Central memory CD4-positive, alpha-beta T cell (primary cell): ENCODE measurements at places on chromosomes 1 and 21.

DNA sequence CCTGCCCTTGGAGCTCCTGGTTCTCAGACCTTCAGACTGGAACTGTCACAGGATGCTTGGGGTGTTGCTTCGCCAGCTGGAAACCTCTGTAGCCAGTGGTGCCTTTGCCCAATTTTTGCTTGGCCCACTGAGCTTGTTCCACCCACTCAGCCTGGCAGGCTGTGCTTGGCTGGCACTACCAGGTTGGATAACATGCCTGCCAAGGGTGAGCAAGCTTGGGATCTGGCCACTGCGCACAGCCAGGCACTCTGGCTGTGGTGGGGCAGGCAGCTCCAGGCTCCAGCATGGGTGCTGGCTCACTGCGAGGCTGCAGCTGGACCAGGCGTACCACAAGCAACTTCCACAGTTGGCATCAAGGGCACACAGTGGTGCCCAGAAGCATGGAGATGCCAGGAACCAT, 967.8 kb upstream of the NCAM2 start:
- DNase-seq = no peak

GRCh38 chr1:33683913-33684312, 180.0 kb upstream of the HMGB4 start:
- DNase-seq = no peak

DNA sequence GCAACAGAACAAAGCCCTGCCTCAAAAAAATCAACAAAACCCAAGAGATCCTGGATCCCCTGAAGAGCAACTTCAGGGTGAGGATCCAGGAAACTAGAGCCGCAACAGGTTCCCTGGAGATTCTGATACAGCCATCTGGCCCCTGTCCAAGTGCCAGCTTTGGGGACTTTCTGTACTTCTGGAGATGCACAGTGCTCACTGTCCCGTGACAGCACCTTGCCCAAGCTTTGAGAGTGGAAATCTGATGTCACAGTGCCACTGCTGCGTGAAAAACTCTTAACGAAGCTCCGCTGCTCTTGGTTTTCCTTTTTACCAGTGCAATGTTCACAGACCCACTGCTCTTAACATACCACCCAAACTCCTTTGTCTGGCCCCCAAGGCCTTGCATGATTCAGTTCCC, 26.3 kb downstream of the STK40 start:
- DNase-seq = no peak

DNA sequence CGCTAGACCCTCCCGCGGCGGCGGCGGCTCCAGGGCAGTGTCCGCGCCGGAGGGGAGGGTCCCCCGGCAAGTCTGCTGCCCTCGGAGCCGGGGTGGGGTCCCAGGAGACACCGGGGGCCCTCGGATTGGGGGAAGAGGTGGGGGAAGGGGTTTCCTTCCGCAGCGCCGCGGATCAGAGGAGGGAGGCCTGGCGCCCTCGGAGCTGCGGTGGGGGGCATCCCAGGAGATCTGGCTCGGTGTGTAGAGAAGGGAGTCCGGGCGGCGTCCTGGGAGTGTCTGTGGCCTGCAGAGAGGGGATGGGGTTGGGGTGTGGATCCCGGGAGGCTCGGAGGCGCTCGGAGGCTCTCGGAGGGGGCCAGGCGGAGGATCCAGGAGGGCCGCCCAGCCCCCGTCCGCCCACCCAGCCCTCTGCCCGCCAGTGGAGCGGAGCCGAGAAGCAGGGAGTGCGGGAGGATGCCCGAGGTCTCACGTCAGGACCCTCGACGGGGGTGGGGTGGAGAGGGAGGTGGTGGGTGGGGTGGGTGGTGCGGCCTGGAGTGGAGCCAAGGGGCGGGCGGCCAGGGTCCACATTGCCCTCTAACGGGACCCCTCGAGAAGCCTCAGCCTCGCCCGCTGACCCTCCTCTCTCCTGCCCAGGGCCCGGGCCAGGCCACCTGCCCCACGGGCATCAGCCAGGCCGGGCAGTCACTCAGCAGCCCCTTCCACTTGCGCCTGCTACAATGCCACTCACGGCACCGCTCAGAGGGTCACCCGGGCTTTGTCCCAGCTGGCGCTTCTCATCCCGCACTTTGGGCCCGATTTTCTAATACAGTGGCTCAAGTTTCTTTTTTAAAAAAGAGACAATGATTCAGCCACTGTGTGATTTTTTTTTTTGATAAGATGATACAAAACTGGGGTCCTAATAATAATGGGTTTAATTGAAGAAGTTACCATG, 60.2 kb upstream of the ARHGEF16 start:
- no peak for DNase-seq

GRCh38 chr21:19198801-19199200, 795.2 kb upstream of the TMPRSS15 start:
- DNase-seq = no peak

DNA sequence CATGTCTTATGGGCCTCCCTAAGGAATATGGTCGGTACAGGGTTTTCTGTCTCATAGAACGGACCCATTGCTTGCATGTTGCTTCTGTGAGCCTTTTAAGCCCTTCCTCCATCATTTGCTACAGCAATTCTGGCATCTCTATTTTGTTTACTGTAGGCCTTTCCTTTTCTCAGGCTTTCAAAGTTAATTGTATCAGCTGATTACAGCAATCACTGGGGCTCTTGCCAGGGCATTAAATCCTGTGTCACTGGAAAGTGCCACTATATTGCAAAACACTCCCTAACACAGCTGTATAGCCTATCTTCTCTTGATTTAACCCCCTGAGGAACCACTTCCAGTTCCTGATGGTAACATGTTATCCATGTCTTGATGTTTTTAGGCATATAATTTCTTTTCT, 156.5 kb downstream of the PDE4B start:
- DNase-seq = no peak

GRCh38 chr1:66693856-66694255, 58.4 kb upstream of the DYNLT5 start:
- no peak for DNase-seq

DNA sequence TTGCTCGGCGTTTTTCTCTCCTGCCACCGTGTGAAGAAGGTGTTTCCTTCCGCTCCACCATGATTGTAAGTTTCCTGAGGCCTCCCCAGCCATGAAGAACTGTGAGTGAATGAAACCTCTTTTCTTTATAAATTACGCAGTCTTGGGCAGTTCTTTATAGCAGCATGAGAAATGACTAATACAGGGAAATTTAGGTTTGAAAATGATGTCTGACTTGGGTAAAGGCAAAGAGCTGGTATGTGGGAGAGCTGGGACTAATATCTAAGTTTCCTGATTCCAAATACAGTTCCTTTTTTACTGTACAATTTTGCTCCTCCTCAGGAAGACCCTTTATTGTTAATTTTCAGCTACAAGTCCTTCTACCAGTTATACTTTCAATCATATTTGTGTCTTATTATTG, 16.7 kb upstream of the ADAMTS5 start:
- no peak for DNase-seq

- DNase-seq = no peak
These were observed 7.0 kb downstream of the FOXD2 start for GRCh38 chr1:47444562-47445465.

GRCh38 chr21:28712411-28712810, 280.3 kb downstream of the LTN1 start:
- DNase-seq = no peak

DNA sequence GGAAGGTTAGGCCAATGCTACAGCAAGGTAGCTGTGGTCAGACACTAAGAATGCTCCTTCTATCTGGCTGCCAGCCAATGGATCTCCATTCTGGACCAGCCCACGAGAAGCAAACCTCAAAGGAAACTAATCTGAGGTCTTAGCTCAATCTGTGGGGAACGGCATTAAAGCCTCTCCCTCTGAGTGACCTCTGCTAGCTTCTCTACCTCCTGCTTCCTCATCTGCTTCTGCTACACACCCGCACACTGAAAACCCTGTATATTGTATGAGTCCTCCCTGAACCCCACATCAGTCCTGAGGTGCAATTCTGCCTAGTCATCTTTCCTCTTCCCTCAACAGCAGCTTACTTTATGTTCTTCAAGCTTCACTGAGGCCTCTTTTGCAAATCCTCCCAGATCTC, 6.9 kb upstream of the GALE start:
- no peak for DNase-seq

- DNase-seq = no peak
These were observed 23.6 kb downstream of the SLC35F3 start for GRCh38 chr1:233928123-233928522.

DNA sequence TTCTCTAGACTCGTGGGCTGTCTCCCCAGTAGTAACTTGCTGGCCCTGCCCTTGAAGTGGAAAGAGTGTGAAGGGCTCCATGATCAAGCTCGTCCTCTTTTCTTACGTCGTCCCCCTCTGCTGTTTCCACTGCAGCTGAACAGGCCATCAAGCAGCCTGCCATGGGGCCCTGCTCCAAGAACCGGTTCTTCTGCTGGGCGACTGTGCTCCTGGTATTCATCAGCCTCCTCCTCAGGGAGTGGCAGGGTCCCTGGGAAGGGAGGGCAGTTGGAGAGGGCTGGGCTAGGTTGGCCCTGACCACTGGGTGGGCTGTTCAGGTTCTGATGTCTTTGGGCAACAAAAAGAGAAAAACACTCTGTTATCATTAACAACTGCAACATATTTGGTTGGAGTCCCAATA, 151.5 kb downstream of the FCRL5 start:
- DNase-seq = no peak

GRCh38 chr1:173258479-173259264, 51.5 kb upstream of the TNFSF4 start:
- DNase-seq = no peak

GRCh38 chr1:198492872-198493271, 47.6 kb downstream of the ATP6V1G3 start:
- no peak for DNase-seq

DNA sequence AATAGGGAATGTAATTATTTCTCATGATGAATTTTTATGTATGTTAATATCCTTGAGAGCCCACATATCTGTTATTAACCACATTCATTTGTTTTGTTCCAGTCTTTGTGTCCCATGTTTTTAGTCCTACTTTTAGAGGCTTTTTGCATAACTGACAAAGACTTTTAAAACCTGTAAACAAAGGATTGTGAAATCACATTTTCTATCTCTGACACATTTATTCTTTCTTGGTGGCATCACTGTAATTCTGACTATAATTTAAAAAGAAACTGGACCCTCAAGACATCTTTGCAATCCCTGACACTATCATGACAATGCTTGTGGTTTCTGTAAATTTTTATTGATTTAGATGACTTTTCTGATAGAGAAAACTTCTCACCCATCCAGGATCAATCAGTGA, 313.1 kb downstream of the SIPA1L2 start:
- no peak for DNase-seq

GRCh38 chr1:96016219-96016618, 705.4 kb upstream of the PTBP2 start:
- no peak for DNase-seq

DNA sequence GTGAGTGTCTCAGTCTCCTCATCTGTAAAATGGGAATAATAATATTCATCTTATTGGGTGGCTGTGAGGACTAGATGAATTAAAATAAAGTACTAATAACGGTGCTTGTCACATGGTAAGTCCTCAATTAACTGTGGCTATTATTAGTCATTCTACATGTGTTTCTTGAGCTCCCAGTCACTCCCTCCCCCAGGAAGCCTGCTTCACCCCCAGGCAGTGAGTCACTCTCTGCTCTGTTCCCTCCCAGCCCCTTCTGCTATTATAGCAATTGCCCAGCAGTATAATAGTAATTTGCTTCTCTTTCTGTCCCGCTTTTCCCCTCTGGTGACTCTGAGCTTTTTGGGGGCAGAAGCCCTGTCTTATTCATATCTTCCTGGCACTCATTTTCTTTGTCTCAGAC, 102.0 kb downstream of the BEND5 start:
- DNase-seq = no peak

GRCh38 chr1:88730132-88730675, 46.1 kb downstream of the PKN2 start:
- DNase-seq = no peak

- no peak for DNase-seq
These were observed 8.0 kb upstream of the RIMS3 start for GRCh38 chr1:40673452-40673851.

- DNase-seq = no peak
These were observed 163.6 kb downstream of the TNFSF18 start for GRCh38 chr1:172887162-172887561.

DNA sequence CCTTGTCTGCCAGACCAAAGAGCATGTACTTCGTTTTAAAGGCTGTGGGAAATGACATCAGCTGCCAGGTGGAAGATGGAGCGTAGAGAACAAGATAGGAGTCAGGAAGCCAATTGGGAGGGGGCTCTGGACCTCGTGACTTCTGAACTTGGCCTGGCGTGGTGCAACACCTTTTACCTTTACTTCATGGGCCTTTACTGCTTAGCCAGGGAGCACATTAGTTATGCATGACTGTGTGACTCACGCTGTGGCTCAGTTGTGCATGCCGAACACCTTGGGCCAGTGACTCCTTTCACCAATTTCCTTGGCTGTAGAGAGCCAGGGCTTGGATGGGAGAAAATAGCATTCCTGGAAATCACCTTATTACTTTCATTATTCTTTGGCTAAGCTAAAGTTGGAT, 7.2 kb downstream of the XCL1 start:
- DNase-seq = no peak

GRCh38 chr1:32887623-32888022, 1.3 kb downstream of the HPCA start:
- no peak for DNase-seq

DNA sequence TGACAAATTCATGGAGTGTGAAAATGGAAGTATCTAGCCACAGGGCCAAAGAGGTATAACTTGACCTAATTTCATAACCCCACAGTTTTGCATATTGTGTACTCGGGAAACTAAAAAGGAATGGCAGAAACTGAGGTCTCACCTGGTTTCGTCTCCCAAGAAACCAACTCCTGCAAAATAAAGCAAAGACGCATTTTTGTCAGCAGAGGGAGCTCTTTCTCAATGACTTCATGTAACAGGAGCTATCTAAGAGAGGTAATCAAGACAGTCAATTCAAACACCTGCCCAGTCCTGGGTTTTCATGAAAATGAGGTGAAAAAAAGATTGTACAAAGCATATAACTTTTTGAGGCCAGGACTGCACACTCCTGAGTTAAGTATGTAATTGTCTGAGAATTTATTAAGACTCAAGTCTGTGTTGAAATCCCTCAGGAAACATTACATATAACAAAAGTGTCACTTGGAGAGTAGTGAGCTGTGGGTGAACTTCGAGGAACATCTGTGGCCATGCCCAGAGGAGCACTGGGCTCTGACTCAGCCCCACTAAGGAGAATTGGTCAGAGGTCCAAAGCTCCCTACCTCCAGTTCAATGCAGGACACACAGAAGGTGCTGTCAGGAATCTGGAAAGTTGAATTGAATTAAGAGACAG, 17.6 kb downstream of the FCRL4 start:
- DNase-seq = peak; percentile 3

DNA sequence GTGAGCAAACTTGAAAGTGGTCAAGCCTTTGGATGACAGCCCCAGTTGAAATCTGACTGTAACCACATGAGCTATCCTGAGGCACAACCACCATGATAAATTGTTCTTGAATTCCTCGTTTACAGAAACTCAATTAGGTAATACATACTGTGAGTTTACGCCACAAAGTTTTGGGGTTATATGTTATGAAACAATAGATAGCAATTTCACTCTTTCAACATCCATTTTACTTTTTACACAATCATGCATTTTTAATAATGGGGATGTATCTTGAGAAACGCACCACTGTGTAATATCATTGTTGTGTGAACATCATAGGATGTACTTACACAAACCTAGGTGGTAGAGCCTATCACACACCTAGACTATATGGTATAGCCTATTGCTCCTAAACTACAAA, 35.4 kb downstream of the OR2C3 start:
- DNase-seq = no peak
